ENCODE measurements at places on chromosomes 7 and 10. TPM values are rescaled to one million over a fixed set of nuclear protein-coding genes. Genes with fewer than 3 reads are reported as not detected.

- DNase-seq: no peak
These were observed 732.9 kb upstream of the LRRN3 start for GRCh38 chr7:110358028-110358427.

GRCh38 chr10:23099816-23100215 lies 4.4 kb downstream of the MSRB2 start:
- no peak for DNase-seq

DNA sequence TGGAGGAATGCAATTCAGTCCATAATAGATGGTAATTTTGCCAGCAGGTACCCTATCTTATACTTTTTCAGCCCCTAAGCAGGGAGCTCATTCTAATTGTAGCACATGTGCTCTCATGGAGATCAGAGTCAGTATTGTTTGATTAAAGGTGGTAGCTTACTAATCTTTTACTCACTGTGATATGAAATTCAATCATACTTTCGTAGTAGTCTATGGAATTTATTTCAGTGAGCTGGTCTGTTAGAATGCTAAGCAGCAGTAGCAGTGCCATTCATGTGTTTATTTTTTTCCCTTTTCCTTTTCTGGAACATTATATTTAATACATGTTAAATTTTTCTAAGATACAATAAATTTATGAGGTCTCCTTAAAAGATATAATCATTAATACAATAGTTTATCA lies 109.0 kb downstream of the ST7 start:
- DNase-seq: no peak

DNA sequence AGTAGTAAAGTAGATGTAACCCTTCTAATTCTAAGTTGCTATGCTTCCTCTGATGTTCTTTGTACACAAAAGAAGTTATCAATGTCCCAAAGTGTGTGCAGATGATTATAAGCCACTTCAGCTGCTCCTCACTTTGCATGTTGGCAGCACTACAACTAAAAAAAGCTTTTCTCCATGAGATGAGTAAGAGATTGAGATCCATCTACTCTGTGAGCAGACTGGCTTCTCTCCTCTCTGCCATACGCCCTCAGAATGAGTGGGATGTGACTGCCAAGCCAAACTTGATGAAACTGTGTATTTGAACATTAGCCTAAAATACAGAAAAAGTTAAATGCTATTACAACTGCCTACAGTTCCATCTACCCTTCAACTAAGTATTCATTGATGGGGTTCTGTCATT lies 102.9 kb upstream of the ETV1 start:
- no peak for DNase-seq

DNA sequence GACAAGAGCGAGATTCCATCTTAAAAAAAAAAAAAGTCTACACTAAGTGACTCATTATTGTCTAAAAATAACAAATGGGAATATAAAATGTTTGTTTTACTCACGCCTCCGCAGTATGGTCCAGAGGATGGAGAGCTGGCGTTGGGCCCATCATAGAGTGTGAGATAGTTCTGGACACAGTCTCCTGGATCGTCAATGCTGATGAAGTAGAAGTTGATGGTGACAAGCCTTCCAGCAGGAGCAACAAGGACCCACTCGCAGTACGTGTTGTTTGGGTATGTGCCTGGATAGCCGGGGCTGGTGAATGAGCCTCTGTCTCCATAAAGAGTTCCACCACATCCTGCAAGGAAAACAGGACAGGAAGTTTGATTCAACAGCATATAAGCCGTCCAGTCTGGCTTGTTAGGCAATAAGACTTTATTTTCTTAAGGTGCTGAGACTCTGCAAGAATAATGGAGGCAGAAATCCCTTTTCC lies 11.5 kb upstream of the RSU1 start:
- DNase-seq: no peak

LIPM gene
- total RNA-seq: not detected

DNA sequence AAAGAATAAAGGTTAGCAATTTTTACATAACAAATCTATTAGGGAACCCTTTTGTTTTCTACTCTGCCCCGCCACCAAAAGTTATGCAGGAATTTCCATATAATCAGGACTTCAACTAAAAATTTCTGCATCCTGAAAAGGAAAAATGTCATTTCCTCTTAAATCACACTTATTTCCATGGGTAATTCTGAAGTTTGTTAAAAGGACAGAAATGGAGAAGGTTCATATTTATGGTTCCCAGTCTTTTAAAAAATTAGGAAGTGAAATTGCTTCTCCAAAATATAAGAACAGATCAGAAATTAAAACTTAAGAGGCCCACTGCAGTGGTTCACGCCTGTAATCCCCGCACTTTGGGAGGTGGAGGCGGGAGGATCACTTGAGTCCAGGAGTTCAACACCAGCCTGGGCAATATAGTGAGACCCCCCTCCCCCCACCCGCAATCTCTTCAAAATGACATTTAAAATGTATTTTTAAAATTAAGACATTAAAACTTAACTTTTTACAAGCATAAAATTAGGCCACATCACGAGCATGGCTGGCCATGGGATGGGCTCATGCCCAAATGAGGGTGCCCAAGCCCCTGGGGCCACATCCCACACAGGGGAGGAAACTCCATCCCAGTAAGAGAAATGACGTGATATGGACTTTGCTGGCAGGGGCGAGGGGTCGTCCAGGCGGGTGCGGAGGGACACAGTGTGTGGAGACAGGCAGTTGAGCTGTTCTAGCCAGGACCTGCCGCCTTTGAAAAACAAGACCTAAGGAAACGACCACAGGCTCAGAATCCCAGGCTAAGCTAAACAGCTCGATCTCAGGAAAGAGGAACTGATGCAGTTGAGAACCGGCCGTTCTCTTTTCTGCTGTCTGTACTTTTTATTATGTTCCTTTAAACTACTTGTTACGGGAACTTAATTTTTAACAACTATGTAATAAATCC lies 51.3 kb upstream of the NFE2L3 start:
- DNase-seq: peak; percentile 50

DNA sequence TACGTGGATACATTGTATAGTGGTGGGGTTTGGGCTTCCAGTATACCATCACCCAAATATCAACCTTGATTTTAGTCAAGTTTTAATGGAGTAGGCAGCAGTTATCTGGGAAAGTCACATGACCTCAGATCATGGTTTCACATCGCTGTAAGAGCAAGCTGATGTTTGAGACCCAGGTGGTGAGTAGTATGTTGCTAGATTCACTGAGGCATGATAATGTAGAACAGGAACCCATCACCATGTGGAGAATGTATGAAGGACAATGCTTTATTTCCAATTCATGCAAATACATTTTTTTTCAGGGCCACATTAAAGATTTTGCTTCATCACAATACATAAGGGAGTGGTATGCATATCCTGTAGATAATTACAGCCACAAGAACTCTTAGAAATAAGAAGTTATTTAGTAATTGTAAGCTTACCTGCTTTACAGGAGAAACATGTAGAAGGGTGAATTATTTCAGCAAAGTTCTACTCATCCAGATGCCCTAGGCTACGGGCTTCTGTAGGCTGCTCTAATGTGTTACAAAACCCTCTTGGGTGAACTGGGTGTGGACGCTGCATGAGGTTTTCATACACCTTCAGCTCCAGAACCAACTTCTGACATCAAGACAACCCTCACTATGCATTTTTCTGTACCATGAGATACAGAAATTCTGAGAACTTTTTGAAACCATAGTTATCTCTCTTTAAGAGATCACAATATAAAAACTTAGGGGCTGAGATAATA lies 27.6 kb upstream of the LAMB4 start:
- no peak for DNase-seq

SLC13A4 gene
- not detected for total RNA-seq

- no peak for DNase-seq
These were observed 2.6 kb upstream of the PPP1R3A start for GRCh38 chr7:113921363-113921762.

- DNase-seq: peak; percentile 8
These were observed 3.4 kb downstream of the TWIST1 start for GRCh38 chr7:19113855-19114550.

- DNase-seq: no peak
These were observed 314.1 kb upstream of the SP4 start for GRCh38 chr7:21113609-21114415.

DNA sequence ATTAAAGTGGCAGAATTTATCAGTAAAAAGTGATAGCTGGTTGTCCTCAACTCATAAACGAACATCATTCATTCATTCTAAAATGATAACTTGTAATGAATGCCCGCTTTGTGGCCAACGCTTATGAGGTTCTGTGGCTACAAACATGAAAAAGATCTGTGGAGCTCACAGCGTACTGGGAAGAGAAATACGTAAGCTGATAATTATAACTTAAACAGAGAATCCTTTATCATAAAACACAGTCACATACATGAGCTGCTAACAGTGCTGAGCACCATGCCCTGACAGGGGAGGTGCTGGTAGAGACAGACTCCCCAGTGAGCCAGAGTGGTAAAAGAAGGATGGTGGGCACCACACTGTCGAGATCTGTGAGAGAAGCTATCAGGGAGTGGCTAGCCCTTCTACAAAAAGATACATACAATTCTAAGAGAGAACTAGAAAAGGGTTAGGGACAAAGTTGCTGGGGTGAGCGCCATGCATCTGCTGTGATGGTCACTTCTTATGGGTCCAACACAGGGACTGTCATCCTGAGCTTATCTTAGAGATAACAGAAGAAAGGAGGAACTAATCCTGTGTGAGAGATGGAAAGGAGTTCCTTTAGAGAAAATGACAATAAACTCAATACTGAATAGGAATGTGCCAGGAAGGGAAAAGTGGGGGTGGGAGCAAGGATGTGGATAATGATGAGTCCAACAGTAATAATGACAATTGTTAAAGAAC lies 106.7 kb downstream of the USP6NL start:
- DNase-seq: no peak

- no peak for DNase-seq
These were observed 27.0 kb downstream of the ADRB1 start for GRCh38 chr10:114070710-114071109.

DNA sequence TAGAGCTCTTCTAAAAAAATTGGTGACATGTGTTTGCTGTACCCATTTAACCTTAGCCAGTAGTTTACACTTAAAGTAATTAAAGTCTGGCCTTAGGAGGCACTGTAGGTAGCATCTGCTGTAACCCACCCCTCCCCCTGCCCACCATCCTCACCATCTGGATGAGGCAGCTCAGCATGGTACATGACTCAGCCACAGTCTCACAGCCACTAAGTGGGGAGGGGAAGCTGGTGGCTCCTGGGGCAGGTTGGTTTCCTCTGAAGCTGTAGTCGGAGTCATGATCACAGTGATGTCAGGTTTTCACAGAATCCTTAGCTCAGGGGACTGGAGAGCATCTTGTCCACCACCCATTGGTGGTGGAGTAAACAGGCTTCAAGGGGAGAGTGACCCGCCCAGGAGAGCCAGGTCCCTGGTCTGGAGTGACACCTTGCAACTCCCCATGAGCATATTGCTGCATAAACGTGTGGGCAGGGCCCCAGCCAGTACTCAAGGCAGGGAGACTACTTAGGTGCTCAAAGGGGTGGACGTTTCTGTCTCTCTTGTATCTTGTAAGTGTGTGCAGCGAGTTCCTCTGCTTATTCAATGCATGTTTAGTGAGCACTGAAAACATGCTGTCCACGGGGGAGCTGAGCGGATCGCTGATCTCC lies 125.9 kb downstream of the GRK5 start:
- no peak for DNase-seq

- no peak for DNase-seq
These were observed 9.4 kb downstream of the WBP1L start for GRCh38 chr10:102752934-102753664.

GCK gene
- total RNA-seq: 0.27 TPM

GRCh38 chr10:50248062-50248461 lies 3.3 kb downstream of the ASAH2 start:
- no peak for DNase-seq

GPR85 gene
- 0.27 TPM for total RNA-seq

All from hematopoietic multipotent progenitor cell (in vitro differentiated cells).